ENCODE measurements at places on chromosomes 13 and 19.
A peak's percentile ranks its signal among the peaks of the same experiment; 100 is the strongest.

DNA sequence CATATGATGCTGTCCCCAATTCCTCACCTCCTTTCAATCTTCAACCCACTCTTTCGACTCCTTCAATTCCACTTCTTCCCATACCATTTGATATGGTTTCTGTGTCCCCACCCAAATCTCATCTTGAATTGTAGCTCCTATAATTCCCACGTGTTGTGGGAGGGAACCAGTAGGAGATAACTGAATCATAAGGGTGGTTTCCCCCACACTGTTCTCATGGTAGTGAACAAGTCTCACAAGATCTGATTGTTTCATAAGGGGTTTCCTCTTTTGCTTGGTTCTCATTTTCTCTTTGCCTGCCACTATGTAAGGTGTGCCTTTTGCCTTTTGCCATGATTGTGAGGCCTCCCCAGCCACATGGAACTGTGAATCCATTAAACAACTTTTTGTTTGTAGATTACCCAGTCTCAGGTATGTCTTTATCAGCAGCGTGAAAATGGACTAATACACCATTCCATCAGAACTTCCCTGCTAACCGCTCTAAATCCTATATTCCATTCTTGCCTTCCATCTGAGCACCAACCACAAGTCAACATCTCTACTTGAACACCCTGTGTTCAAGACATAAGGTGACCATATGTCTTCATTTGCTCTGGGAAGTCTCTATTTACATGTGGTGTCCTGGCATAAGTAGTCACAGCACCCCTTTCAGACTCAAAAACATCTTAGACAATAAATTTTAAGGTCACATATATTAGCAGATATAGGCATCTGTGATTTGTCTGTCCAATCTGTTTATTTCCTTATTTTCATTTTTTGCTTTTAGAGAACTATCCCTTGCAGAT lies 122.9 kb downstream of the TSHZ3 start:
- peaks cover 6% of the 10 kb centered on the region for H3K27me3 ChIP-seq
- H3K36me3 ChIP-seq, result no peaks in the 10 kb centered on the region
- no peak overlapping the region for H3K27ac ChIP-seq
- peaks cover 7% of the 10 kb centered on the region for H3K4me1 ChIP-seq
- DNase-seq, result no peak

DNA sequence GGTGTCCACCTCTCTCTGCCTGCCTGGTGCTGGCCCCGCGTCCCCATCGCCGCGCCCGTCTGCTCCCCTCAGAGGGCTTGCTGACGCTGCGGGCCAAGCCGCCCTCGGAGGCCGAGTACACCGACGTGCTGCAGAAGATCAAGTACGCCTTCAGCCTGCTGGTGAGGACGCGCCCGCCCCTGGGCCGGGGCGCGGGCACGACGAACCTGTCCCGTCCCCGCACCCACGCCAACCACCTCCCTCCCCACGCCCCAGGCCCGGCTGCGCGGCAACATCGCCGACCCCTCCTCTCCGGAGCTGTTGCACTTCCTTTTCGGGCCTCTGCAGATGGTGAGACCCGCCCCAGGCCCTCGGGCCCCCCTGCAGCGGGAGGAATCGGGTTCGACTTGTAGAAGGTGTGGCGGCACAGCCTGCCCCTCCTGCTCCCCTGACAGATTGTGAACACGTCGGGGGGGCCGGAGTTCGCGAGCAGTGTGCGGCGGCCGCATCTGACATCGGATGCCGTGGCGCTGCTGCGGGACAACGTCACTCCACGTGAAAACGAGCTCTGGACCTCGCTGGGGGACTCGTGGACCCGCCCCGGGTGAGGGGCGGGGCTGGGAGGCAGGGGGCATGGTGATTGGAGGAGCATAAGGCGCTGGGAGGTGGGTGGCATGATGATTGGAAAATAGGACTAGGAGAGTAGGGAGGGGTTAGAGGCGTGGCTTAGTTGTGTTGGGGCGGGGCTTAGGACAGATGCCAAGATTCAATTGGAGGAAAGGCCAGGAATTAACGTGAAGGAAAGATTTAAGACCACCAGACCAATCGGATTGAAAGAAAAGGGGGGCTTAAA lies 6.6 kb downstream of the EPS8L1 start:
- peak overlapping the region; percentile 45 for H3K4me3 ChIP-seq
- H3K27me3 ChIP-seq, result peaks cover 62% of the 10 kb centered on the region
- no peak overlapping the region for H3K27ac ChIP-seq
- DNase-seq, result peak; percentile 51
- peaks cover 26% of the 10 kb centered on the region for H3K4me1 ChIP-seq
- H3K36me3 ChIP-seq, result no peaks in the 10 kb centered on the region

GRCh38 chr19:40320558-40320935 lies 27.6 kb downstream of the C19orf47 start:
- H3K4me3 ChIP-seq, result no peak overlapping the region
- no peaks in the 10 kb centered on the region for H3K4me1 ChIP-seq
- no peak overlapping the region for H3K27ac ChIP-seq
- no peaks in the 10 kb centered on the region for H3K27me3 ChIP-seq

DNA sequence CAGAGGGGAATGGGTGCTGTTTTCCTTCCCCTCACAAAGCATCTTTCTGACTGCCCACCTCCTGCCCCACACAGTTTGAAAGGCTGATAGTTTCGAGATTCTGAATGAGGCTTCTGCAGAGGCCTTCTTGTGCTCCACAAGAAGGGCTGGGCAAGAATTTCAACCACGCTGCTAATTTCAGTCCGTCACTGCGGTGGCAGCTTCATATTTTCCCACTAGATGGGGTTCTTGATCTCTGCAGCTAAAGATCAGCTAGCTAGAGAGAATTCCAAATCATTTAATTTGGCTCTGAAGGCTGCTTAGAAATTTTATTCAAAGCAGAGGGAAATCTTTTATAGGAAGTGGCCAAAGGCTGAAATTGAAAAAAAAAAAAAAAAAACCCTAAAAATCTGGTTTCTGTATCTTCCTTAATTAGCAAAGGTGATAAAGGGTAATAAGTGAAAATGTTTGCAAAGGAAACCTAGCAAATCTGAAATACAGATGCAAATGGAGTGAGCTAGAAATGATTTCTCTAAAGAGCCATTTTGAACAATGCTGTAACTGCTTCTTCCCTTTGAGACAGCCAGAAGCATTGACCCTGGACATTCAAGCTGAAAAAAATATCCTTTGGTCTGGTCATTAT lies 38.0 kb upstream of the C13orf42 start:
- no peaks in the 10 kb centered on the region for H3K36me3 ChIP-seq
- H3K27ac ChIP-seq, result no peak overlapping the region
- DNase-seq, result no peak
- H3K4me3 ChIP-seq, result no peak overlapping the region

- peak; percentile 90 for DNase-seq
- peaks cover 9% of the 10 kb centered on the region for H3K4me1 ChIP-seq
- H3K4me3 ChIP-seq, result no peak overlapping the region
- H3K27ac ChIP-seq, result no peak overlapping the region
Observed at GRCh38 chr19:49983645-49984229, 22.8 kb upstream of the SIGLEC11 start.

GRCh38 chr13:107217251-107217650 lies 649.3 kb upstream of the ARGLU1 start:
- H3K36me3 ChIP-seq, result no peaks in the 10 kb centered on the region
- H3K27ac ChIP-seq, result no peak overlapping the region
- DNase-seq, result no peak
- no peaks in the 10 kb centered on the region for H3K27me3 ChIP-seq

GRCh38 chr19:32130332-32130731 lies 215.1 kb upstream of the ZNF507 start:
- no peak overlapping the region for H3K27ac ChIP-seq
- H3K27me3 ChIP-seq, result peaks cover 6% of the 10 kb centered on the region
- H3K4me3 ChIP-seq, result no peak overlapping the region

DNA sequence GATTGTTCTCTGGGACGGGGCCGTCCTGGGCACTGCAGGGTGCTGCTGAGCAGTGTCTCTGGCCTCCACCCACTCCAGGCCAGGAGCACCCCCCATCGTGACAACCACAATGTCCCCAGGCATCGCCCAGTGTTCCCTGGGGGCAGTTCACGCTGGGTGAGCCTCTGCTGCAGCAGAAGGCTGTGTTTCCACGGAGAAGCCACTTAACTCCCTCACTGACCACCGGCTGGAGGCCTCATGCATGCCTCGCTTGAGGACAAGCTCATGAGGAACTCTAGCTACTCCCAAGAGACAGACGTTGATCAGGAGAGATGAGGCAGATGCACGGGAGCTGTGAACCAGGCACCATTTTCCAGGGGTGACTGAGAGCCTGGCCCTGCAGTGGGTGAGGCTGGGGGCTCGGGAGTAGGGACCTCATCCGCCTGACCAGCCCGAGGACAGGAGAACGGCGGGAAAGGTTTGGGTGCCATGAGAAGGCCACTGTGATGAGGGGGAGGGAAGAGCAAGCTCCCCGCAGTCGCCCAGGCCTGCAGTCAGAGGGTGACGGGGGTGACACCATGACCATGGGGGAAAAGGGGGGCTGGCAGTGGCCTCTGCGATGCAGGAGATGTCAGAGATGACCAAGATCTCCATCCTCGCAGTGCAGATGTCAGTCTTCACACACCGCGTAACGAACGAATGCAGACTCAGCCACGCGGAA lies 5.1 kb downstream of the SLC39A3 start:
- H3K27ac ChIP-seq, result no peak overlapping the region
- H3K4me1 ChIP-seq, result peaks cover 17% of the 10 kb centered on the region
- DNase-seq, result no peak
- no peaks in the 10 kb centered on the region for H3K27me3 ChIP-seq
- H3K4me3 ChIP-seq, result no peak overlapping the region
- peaks cover 20% of the 10 kb centered on the region for H3K36me3 ChIP-seq

DNA sequence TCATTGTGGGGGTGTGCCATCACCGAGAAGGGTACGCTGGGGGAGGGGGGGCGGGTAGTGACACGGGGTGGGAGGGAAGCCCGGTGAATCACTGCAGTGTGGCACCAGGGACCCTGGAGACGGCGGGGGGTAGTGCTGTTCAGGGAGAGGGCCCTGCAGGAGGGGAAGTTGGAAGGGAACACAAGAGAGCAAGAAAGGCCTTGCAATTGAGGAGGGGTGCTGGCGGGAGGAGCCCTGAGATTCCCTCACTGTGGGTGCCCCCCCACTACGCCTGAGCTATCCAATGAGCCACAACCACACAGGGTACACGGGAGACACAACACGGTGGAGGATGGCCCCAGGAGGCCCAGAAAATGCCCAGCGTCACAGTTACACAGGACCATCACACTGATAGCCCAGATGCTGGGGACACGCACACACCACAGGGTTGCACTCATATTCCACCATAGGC lies 516 bp upstream of the ATP1A3 start:
- H3K27me3 ChIP-seq, result peaks cover 38% of the 10 kb centered on the region
- H3K4me3 ChIP-seq, result no peak overlapping the region
- H3K4me1 ChIP-seq, result peaks cover 27% of the 10 kb centered on the region

DNA sequence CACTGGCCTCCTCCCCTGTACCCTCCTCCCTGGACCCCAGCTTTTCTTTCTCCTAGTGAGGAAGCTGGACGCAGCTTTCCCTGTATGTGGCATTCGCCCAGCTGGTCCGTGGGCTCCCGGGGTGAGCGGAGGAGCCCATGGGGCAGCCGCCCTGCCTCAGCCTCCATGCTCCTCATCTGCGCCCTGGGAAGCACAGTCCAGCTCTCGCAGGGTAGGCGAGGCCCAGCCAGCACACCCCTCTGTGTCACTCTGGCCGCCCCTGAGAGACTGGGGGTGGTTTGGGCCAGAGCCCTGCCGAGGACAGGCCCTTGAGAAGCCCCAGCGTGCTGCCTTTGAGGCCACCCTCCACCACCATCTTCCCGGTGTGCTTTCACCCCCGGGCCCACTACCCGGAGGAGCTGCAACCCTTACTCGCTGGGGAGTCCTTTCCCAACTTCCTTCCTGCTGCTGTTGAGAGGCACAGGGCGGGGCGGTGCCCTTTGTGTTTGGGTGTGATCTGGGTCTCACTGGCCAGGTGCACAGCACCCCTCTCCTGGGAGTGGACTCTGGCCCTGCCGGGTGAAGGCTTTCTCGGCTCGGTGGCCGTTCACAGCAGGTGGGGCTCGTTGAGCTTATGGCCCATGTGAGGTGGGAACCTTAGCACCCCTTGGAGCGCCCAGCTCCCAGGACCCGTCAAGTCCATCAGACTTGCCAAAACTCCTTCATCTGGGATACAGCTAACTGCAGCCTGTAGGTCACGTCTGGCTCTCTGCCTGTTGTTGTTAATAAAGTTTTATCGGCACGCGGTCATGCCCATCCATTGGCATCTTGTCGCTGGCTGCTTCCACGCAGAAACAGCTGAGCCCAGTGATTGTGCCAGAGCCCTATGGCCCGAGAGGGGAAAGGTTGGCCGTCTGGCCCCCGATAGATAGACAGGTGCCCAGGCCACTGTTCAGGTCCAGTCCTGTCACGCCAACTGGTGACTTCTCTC lies 3.2 kb downstream of the NCLN start:
- H3K4me3 ChIP-seq, result peak overlapping the region; percentile 98
- DNase-seq, result no peak
- peaks cover 17% of the 10 kb centered on the region for H3K36me3 ChIP-seq
- no peak overlapping the region for H3K27ac ChIP-seq

GRCh38 chr19:2239771-2240770 lies 3.4 kb downstream of the SF3A2 start:
- H3K27ac ChIP-seq, result peak overlapping the region; percentile 73
- H3K27me3 ChIP-seq, result no peaks in the 10 kb centered on the region
- peaks cover 59% of the 10 kb centered on the region for H3K4me1 ChIP-seq
- peaks cover 54% of the 10 kb centered on the region for H3K36me3 ChIP-seq
- peak overlapping the region; percentile 99 for H3K4me3 ChIP-seq

- peak overlapping the region; percentile 100 for H3K4me3 ChIP-seq
- H3K27me3 ChIP-seq, result no peaks in the 10 kb centered on the region
- H3K4me1 ChIP-seq, result peaks cover 12% of the 10 kb centered on the region
- H3K27ac ChIP-seq, result peak overlapping the region; percentile 93
- peak; percentile 97 for DNase-seq
Observed at GRCh38 chr19:20237773-20238623, 71.0 kb downstream of the ZNF486 start.

DNA sequence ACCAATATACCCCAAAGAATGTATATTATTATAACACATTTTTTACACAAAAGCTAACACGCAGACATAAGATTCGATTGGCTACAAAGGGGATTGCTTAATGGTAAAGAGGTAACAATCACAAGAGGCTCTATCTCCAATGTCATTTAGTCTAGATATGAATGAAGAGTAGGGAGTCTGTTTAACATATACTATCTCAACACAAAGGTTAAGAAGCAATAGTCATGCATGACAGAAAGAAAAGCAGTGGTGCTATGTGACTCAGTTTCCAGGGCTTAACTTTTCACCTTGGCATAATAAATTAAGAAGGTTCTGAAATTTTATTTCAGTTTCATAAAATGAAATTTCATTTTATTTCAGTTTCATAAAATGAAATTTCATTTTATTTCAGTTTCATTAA lies 33.3 kb downstream of the UFM1 start:
- H3K27me3 ChIP-seq, result peaks cover 12% of the 10 kb centered on the region
- H3K36me3 ChIP-seq, result no peaks in the 10 kb centered on the region
- no peak overlapping the region for H3K4me3 ChIP-seq
- H3K4me1 ChIP-seq, result peaks cover 3% of the 10 kb centered on the region
- DNase-seq, result no peak

GRCh38 chr19:58007285-58007684 lies 4.7 kb upstream of the ZNF606 start:
- H3K4me1 ChIP-seq, result peaks cover 14% of the 10 kb centered on the region
- no peaks in the 10 kb centered on the region for H3K27me3 ChIP-seq
- no peak overlapping the region for H3K27ac ChIP-seq
- no peak overlapping the region for H3K4me3 ChIP-seq
